ENCODE measurements at places on chromosomes 5 and 9.

DNA sequence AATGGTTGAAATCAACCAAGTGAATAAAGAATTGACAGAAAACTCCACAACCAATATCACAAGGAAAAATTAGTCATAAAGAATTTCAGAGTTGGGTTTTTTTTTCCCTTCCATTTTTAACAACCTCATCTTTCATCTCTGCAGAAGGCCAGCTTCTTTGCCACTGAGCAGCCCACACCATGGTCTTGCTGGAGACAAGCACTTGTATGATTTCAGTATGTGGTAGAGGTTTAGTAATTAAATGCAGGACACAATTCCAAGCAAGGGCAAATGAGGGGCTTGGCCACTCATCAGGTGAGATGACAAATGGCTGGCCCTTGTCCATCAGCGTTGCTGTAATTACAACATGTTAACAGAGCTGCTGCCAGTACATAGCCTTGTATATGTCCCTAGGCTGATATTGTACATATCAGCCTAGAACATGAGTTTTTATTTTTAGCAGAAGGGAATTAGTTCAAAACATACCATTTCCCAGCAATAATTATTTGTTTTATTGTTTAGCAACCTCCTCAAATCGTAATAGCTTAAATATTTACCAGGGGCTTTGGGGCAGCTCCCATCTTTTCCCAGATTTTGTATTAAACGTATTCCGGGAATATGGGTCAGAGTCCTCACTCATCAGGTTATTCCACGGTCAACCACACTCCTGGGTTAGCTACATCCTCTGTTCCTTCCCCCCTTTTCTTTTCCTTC is 5.0 kb upstream of the C9 start:
- DNase-seq, result no peak

DNA sequence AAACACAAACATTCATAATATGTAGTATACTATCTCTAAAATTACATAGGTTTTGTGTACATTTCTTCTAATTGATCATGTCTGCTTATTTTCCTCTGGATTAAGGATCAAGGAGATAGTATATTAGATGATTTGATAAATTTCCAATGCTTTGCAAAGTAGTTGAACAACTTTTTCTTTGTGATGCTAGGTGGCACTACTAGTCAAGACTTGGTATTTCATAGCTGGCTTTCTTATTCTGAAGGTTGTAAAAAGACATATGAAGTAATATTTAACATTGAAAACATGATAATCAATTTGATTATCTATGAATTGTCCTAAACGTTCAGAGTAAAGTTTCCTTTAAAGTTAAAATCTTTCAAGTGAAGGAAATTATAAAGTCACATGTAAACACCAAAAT is 106.1 kb upstream of the FGF10 start:
- DNase-seq, result no peak

DNA sequence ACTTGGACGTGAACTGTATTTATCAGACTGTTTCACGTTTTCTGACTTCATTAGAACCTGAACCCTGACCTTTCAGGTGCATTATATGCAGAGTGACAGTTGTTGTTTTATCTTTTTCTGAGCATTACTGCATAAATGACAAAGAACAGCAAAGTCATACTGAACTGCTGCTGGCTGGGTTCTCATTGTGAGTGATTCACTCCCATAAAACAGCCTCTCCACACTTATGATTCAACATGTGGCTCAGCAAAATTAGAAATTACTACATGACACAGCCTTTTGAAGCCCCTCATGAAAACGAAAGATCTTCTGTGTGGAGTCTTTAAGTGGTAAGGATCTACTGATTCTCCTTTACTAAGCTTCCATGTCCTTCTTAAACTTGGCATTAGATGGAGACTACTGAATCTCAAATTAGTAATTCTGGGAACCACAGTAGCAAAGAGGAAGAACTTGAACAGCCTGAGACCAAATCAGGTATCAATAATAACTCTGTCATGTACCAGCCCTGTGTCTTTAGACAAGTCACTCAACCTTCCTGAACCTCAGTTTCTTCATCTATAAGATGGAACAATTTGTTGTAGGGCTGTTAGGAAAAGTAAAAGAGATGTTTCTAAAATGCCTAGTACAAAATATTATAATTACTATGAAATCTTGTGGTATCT is 172.3 kb upstream of the GNA14 start:
- DNase-seq, result no peak

DNA sequence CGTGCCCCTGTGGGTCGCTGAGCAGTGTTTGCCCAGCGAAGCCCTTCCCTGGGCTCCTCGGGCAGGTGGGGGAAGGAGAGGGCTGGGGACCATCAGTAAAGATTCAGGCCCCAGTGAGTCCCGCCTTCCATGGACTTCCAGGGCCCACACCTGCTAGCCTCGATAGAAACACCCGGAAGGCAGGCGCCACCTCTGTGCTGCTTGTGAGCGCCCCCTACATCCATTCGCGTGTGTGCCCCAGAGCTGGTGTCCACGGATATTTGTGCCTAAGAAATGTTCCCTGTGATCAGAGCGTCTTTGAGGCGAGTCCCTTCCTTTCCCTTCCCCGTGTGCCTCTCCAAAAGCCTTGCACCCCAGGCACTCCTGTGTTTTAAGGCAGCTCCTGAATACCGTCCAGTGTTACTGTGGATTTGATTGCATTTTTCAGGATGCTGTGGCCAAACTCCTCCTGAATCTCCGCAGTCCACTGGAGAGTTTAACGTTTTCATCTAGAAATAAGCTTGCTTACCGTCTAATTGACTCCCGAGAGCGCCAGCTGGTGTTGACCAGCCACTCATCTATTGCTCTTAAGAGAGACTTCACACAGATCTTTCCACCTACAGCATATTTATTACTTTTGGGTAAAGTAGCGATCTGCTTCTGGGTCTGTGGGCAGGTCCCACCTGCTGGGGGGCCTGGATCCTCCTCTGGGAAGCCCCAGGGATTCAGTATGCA is 101.4 kb downstream of the COL5A1 start:
- DNase-seq, result no peak
